ENCODE measurements at places on chromosomes 16 and 17. TPM values are rescaled to one million over a fixed set of nuclear protein-coding genes. Genes with fewer than 3 reads are reported as not detected.
A peak's percentile ranks its signal among the peaks of the same experiment; 100 is the strongest.

Gene CHST5
- not detected for total RNA-seq

GRCh38 chr16:81558444-81559175, 114.0 kb downstream of the CMIP start:
- no peak overlapping the region for H3K4me3 ChIP-seq
- no peaks in the 10 kb centered on the region for H3K36me3 ChIP-seq
- H3K4me1 ChIP-seq = peaks cover 2% of the 10 kb centered on the region
- DNase-seq = no peak
- no peak overlapping the region for H3K27ac ChIP-seq

GRCh38 chr17:15513058-15513791, 45.8 kb upstream of the CDRT4 start:
- DNase-seq = peak; percentile 64
- H3K27me3 ChIP-seq = no peaks in the 10 kb centered on the region
- H3K27ac ChIP-seq = peak overlapping the region; percentile 27
- H3K36me3 ChIP-seq = peaks cover 17% of the 10 kb centered on the region
- peaks cover 24% of the 10 kb centered on the region for H3K4me1 ChIP-seq
- no peak overlapping the region for H3K4me3 ChIP-seq

Gene CES1
- total RNA-seq = not detected

Gene RPH3AL
- total RNA-seq = 1.8 TPM

Gene RGS11
- under 0.01 TPM for total RNA-seq

DNA sequence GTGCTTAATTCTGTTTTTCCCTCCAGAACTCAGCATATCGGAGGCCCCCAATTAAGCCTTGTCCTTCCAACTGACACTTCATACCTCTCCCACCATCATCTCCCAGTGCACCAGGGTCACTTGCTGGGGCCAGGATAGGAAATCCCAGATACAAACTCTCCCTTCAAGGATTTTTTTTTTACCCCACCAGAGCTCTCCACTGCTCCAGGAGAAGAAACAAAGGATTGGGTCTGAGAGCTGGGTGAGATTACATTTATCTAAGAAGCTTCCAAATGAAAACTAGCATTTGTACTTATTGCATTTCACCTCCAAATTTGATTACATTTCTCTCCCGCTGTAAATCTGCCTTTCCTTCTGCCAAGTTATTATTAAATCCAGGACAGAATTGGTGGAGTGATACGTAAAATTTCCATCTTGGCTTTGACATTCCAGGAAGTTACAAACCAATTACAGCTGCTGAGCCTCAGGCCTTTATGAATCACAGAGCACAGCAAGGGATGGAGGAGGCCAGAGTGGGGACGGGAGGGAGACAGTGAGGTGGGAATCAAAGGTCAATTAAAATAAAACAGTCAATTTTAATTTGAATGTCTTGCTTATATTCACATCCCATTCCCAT, 123.5 kb downstream of the USP31 start:
- H3K36me3 ChIP-seq = no peaks in the 10 kb centered on the region
- H3K27ac ChIP-seq = no peak overlapping the region
- DNase-seq = no peak
- H3K4me1 ChIP-seq = no peaks in the 10 kb centered on the region
- H3K27me3 ChIP-seq = no peaks in the 10 kb centered on the region
